ENCODE measurements at places on chromosomes 5 and 9.

- DNase-seq, result no peak
Observed at GRCh38 chr5:143582869-143583268, 179.4 kb upstream of the NR3C1 start.

- no peak for DNase-seq
Observed at GRCh38 chr9:18706648-18707047, 232.7 kb downstream of the ADAMTSL1 start.

GRCh38 chr5:180213657-180214207 is 4.7 kb upstream of the RASGEF1C start:
- DNase-seq, result no peak

DNA sequence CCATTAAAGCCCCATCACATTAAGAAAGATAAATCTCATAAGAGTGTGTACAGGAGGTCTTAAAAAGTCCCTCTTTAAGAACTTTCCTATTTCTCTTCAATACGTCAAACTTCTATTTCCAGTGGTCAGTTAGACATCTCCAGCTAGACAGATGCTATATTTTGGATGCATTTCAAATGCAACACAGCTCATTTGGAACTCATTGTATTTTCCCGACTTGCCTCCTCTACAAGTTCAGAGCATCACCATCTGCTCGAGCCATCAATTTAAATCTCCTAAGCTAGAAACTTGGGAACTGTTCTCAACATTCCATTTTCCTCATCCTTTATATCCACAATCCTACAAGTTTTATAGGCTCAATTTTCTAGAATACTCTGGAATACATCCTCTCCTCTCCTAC is 3.2 kb upstream of the UHRF2 start:
- no peak for DNase-seq

- no peak for DNase-seq
Observed at GRCh38 chr9:113428062-113428615, 17.6 kb downstream of the C9orf43 start.

- no peak for DNase-seq
Observed at GRCh38 chr9:86672966-86673365, 274.3 kb downstream of the GAS1 start.

GRCh38 chr9:758146-758545 is 83.4 kb upstream of the DMRT1 start:
- no peak for DNase-seq

DNA sequence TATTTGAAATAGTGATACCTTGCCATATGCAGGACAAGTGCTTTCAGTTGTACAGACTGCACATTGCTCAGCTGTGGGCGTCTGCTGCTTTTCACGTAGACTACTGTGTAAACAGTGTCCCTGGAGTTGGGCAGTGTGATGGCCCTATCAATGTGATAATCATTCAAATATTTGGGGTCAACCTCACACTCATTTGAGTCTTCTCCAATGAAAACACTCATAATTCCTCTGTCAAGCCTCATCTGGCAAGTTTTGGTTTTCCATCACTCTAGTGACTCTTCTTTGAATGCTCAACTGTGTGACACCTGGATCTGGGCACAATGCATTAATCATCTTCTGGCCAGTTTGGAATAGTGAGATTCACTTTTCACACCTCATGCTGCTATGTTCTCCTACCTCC is 64.4 kb downstream of the UGCG start:
- no peak for DNase-seq

DNA sequence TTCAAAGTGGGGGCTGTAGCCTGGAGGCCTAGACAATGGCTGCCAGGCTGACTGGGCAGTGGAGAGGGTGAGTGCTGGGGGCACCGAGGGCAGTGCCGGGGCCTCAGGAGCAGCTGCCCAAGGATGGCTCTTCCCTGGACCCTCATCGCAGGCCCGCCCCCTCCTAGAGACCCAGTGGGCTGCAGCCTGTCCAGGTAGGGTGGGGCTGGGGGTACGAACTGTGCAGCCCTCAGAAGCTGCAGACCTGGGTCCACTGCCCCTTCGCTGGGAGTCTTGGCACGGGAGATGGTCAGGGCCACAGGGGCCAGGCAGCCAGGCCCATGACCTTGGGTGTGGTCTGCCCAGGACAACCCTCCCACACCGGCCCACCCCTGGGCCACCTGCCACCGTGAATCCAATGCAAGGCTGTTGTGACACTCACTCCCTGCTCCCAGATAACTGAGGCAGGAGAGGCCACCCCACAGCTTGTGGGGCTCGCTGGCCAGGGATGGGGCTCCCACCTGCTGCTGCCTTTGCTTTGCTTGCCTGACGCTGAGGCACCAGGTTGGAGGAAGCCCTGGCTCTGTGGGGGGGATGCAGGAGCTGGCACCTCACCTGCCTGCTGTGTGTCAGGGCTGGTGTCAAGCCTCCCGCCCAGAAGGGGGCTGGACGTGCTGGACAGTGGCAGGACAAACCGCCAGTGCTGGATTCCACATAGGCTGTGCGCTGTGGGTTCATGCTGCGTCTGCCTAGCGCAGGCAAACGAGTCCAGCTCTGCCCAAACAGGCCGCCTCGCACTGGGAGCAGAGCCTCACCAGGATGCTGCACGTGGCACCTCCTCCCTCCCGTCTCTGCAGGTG is 23.1 kb upstream of the SLC9A3 start:
- peak; percentile 49 for DNase-seq

- DNase-seq, result no peak
Observed at GRCh38 chr9:97307500-97308163, at the start of gene CCDC180. TSS of gene CCDC180 (plus strand) at chr9:97307659. CDS start at chr9:97308064, 405 bp downstream.

DNA sequence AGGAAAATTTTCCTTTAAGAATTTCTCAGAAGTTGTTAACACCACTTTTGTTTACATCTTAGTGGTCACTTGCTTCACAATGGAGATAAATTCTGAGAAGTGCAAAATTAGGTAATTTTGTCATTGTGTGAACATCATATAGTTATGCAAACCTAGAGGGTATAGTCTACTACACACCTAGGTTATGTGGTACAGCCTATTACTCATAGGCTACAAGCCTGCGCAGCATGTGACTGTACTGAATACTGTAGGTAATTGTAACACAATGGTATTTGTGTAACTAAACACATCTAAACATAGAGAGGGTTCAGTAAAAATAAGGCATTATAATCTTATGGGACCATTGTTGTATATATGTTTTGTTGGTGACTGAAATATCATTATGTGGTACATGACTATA is 388.7 kb upstream of the POU5F2 start:
- DNase-seq, result no peak

DNA sequence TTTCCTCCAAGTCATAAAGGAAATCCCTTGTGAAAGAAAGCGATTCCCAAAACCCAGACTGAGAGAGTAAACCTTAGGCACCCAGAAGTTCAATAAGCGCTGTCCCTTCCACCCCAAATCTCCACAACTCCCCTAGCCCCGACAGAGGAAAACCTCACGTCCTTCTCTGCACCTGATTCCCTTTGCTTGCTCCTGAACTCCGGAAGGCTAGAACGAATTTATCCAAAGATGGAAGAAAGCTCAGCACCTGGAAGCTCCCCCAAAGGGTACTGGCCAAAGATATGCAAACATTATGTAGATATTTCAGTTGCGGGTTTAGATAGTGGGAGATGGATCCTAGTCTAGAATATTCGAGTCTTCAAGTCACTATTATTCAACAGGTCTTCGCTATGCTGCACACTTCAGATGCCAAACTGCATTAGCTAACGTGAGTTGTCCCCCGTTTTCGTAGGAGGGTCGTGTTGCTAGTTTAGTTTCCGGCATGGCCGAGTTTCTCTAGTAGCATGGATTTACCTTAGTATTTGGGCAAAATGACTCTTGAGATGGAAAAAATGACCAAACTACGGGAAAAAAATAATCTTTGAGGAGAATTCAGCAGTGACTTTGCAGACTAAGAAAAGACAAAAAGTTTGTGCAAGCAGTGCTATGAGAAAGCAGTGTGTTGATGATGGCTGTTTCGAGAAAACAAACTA is 27.7 kb downstream of the NR2F1 start:
- no peak for DNase-seq

GRCh38 chr9:115130176-115130575 is 12.2 kb upstream of the TNC start:
- no peak for DNase-seq

DNA sequence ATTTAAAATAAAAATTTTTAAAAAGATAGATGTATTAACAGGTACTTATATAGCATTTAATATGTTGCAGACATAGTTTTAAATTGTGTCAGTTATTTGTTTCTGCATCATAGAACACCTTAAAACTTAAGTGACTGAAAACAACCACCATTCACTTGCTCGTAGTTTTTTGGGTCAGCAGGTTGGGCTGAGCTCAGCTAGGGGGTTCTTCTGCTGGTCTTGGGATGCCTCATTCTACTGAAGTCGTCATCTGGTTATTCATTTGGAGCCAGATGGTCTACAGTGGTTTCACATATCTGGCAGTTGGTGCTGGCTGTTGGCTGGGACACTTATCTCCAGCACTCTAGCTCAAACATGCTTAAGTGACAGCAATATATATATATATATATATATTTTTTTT is 29.6 kb downstream of the PSAT1 start:
- DNase-seq, result no peak

DNA sequence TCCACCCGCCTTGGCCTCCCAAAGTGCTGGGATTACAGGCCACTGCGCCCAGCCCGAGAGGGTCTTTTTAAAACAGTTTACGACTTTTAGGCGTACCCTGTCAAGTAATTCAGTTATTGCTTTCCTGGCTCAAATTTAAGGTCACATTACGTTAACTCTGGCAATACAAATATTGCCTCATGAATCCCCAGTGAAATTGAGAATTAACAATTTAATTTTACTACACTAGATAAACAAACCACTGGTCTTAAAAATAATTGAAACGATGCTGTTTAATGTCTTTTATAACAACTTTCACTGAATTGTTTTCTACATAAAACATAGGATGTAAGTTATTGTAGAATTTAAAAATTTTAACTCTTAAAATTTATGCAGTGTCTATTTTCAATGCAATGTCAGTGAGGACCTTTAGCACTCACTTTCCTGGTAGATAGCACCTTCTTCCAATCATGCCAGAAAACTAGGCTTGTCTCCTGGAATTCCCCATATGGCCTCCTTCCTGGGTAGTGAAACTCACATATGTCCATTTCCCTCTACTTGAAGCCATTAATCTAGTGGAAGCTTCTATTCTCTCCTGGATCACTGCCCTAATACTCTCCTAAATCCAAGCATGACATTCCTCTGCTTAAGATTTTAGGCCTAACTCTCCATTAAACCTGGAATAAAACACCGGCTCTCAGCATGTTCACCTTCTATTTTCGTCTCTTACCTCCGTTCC is 13.5 kb downstream of the BASP1 start:
- no peak for DNase-seq

DNA sequence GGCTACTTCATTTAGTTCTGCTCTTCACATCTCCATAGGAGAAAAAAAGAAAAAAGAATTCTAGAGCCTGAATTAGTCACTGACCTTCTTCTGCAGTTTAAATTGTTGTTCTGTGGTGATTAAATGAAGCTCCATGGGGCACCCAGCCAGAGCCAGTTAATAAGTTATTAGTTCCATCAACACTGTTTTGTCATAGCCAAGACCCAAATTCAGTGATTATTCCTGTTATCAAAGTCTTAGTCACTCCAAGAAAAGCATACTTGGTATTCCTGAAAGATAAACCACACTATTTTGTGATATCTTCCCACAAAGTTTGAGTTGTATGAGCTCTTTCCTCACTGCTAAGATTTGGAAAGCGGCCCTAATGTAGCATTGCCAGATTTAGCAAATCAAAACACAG is 134.8 kb upstream of the RGMB start:
- no peak for DNase-seq

- DNase-seq, result no peak
Observed at GRCh38 chr9:77677957-77678535, 29.9 kb upstream of the GNA14 start.

DNA sequence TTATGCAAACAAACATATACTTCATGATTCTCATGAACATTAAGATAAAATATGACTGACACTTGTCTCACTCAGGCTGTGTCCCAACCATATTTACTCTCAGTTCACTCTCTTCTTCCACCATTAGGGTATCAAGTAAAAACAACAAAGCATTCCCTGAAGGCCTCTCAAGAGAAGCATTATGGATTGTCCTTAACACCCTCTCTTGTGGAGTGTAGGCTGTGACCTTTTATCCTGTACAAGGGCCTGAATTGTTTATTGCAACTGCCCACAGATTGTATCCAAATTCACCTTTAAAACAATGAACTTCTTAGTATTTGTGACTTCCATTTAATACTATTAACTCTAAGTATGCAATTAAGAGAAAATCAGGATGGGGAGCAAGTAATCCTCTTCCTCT is 78.1 kb downstream of the RICTOR start:
- DNase-seq, result no peak

DNA sequence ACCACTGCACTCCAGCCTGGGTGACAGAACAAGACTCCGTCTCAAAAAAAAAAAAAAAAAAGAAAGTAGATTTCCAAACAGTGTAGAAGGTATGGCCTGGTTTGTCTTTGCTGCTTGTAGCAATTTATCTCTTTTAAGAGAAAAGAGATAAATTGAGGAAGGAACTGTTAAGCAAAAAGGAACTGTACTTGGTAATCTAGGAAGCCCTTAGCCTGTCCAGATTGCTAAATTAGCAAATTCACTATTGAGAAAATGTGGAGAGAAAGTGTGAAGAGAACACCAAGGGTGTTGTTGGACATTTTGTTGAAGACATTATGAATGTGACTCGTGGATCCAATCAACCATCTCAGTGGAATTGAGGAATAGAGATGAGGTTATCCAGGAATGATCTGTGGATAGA is 13.0 kb upstream of the SUSD3 start:
- no peak for DNase-seq

- DNase-seq, result no peak
Observed at GRCh38 chr5:54230936-54231685, 79.3 kb downstream of the ARL15 start.

- DNase-seq, result no peak
Observed at GRCh38 chr9:116133163-116133562, 20.4 kb upstream of the PAPPA start.

- no peak for DNase-seq
Observed at GRCh38 chr5:115382989-115383388, 86.5 kb upstream of the CCDC112 start.

DNA sequence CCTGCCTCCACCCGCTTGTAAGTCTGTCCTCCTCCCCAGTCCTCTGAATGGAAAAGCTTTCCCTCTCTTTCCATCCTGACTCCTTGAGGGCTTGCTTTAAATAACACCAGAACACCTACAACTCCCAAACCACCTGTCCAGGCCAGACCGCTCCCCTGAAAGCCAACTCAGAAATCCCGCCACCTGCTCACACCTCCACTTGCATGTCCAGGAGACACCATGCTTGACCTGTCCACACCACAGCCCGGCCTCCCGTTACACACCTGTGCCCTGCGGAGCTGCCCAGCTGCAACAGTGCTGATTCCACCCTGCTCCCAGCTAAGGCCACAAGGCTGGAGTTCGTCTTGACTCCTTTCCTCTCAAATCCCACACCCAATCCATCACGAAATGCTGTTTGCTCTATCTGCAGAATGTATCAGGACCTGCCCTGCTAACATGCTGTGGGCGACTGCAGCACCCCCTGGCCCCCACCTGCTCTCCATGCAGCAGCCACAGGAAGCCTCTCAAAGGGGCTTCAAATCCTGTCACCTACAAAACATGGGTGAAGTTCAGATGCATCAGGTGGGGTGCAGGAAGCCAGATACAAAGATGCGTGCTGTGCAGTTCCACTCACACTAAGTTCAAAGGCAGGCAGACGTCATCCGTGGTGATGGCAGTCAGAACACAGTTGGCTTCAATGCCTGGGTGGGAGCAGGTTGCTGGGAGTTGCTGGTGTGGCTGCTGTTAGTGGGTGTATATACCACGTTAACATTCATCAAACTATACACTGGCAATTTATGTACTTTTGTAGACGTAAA is 166.0 kb downstream of the ROR2 start:
- no peak for DNase-seq

- no peak for DNase-seq
Observed at GRCh38 chr9:77946969-77947620, 84.5 kb downstream of the GNAQ start.

- DNase-seq, result peak; percentile 63
Observed at GRCh38 chr5:111511831-111512374, 432 bp downstream of the STARD4 start.

Measured in natural killer cell treated with Interleukin-12 subunit alpha and Interleukin-12 subunit beta and Interleukin-15 and Interleukin-18, amount 100 ng/mL, for 72 hours (primary cell).